Calu3 (cell line): ENCODE measurements at places on chromosomes 6 and 20. TPM values are rescaled to one million over a fixed set of nuclear protein-coding genes. Genes with fewer than 3 reads are reported as not detected.

DNA sequence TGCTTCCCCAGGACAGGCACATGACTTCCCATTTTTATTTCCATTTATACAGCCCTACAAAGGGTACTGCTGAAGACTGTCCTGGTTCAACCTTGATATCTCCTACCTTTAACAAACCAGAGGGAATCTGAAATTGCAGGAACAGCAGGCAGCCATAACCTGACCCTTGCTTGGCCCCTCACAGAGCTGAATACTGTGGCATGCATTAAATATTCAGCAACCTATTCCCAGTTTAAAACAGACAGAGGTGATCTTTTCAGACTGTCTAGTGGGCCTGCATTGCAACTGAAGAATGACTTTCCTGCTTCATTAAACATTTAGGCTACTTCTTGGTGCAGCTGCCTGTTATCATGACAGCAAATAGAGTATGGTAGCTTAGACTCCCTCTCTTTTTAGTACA is 76.8 kb upstream of the POPDC3 start:
- H3K36me3 ChIP-seq = no peaks in the 10 kb centered on the region
- H3K4me3 ChIP-seq = no peak overlapping the region
- H3K4me1 ChIP-seq = peaks cover 34% of the 10 kb centered on the region
- no peaks in the 10 kb centered on the region for H3K27me3 ChIP-seq

FOXS1 gene
- not detected in 2 replicates for total RNA-seq

GRCh38 chr20:61662226-61662967 is 403.3 kb downstream of the TAF4 start:
- no peak overlapping the region for H3K27ac ChIP-seq
- H3K36me3 ChIP-seq = peaks cover 5% of the 10 kb centered on the region
- no peak overlapping the region for H3K4me3 ChIP-seq
- H3K4me1 ChIP-seq = no peaks in the 10 kb centered on the region
- H3K27me3 ChIP-seq = peaks cover 75% of the 10 kb centered on the region
- DNase-seq = no peak

NKX2-4 gene
- total RNA-seq = not detected in 2 replicates
